ENCODE measurements at places on chromosomes 4 and X. TPM values are rescaled to one million over a fixed set of nuclear protein-coding genes. Genes with fewer than 3 reads are reported as not detected.

DNA sequence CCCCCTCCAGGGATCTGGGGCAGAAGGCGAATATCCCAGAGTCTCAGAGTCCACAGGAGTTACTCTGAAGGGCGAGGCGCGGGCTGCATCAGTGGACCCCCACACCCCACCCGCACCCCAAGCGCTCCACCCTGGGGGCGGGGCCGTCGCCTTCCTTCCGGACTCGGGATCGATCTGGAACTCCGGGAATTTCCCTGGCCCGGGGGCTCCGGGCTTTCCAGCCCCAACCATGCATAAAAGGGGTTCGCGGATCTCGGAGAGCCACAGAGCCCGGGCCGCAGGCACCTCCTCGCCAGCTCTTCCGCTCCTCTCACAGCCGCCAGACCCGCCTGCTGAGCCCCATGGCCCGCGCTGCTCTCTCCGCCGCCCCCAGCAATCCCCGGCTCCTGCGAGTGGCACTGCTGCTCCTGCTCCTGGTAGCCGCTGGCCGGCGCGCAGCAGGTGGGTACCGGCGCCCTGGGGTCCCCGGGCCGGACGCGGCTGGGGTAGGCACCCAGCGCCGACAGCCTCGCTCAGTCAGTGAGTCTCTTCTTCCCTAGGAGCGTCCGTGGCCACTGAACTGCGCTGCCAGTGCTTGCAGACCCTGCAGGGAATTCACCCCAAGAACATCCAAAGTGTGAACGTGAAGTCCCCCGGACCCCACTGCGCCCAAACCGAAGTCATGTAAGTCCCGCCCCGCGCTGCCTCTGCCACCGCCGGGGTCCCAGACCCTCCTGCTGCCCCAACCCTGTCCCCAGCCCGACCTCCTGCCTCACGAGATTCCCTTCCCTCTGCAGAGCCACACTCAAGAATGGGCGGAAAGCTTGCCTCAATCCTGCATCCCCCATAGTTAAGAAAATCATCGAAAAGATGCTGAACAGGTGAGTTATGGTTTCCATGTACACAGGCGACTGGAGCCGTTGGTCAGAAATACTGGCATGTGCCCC lies at the start of gene CXCL1:
Gene CXCL1, plus strand, starts transcription at position 264 of the 926 bp plus-strand sequence. Its CDS starts 78 bp downstream, at position 342.
- DNase-seq, result no peak

- no peak for DNase-seq
Measured at GRCh38 chr4:5552451-5552850, 155.9 kb downstream of the EVC2 start.

DNA sequence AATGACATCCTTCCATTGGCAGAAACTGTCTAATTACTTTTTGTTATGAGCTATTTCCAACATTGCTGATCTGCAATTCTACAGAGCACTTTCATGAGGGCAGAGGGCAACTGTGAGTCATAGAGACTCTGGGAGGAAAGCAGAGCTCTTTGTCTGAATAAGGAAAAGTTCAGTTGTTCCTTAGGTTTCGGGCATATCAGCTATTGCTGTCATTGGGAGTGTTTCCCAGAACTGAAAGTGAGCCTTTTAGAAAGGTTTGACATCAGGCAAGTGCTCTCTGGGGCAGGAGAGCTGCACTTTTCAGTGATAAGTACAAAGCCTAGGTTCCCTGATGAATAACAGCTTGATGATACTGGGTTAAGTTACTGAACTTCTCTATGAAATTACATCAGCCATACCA lies 119.2 kb upstream of the EDNRA start:
- DNase-seq, result peak; percentile 41

DNA sequence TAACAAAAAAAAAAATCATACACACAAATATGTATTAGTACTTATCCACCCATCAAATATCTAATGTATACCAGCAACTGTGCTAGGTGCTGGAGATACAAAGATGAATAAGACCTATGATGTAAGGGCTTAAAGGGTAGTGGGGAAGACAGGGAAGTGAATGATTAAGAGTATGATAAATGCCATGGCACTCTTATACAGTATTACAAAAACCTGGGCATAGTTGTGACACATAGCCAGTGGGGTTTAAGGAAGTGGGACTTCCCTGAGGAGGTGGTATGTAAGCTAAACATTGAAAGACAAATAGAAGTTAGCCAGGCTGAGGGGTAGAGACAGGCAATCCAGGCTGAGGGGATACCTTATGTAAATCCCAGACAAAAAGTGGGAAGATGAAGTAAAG lies 23.5 kb downstream of the CHM start:
- no peak for DNase-seq

- no peak for DNase-seq
Measured at GRCh38 chr4:914531-914930, 17.6 kb downstream of the GAK start.

DNA sequence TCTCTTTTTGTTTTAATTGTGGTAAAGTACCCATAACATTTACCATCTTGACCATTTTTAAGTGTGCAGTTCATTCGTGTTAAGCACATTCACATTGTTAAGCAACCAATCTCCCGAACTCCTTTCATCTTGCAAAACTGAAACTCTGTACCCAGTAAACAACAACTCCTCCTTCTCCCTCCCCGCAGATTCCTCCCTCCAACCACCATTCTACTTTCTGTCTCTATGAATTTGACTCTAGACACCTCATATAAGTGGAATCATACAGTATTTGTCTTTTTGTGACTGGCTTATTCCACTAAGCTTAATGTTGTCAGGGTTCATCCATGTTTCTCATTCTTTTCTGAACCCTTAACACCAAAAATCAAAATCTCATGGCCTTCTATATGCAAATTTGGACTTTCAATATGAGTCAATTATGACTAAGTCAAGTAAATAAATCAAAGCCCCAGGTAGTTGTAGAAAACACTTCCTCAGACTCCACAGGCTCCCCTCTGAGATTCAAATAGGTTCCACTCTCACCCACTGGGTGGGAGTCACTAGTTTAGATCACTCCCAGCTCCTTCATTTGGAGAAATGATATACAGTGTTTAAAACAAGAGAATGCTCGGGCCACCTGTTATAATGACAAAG lies 9.8 kb upstream of the RTL5 start:
- no peak for DNase-seq

GRCh38 chr4:10664408-10664807 lies 20.2 kb downstream of the CLNK start:
- peak; percentile 91 for DNase-seq

The LEF1 gene
- total RNA-seq, result not detected

The PDGFRA gene
- total RNA-seq, result 0.85 TPM

The C4orf51 gene
- total RNA-seq, result 0.07 TPM
